ENCODE measurements at places on chromosomes 2 and 18. TPM values are rescaled to one million over a fixed set of nuclear protein-coding genes. Genes with fewer than 3 reads are reported as not detected.

Gene ECEL1
- total RNA-seq: not detected

Gene DOK6
- 0.18 TPM for total RNA-seq

GRCh38 chr2:159658881-159659873, 42.8 kb upstream of the BAZ2B start:
- no peak for DNase-seq

DNA sequence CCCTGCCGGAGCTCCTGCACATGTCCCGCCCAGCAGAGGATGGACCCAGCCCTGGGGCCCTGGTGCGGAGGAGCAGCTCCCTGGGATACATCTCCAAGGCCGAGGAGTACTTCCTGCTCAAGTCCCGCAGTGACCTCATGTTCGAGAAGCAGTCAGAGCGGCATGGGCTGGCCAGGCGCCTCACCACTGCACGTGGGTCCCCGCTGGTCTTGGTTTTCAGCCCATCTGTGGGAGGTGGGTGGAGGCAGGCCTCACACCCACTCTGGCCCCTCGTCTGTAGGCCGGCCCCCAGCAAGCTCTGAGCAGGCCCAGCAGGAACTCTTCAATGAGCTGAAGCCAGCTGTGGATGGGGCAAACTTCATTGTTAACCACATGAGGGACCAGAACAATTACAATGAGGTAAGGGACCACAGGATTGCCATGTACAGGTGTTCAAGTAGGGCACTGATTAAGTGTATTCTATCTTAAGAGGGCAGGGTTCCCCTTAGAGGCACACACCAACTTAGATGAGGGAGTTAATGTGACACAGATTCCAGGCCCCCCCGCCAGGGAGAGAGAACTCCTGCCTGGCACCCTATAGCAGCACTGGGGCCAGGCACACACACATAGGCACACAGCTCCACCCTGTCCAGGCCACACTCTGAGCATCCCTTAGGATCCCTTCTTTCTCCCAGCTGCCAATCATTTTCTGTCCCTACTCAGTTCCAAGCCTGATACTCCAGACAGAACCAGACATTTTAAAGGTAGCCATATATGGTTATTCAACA, 5.4 kb upstream of the CHRNG start:
- DNase-seq: no peak

Gene CAPN14
- total RNA-seq: 0.24 TPM

DNA sequence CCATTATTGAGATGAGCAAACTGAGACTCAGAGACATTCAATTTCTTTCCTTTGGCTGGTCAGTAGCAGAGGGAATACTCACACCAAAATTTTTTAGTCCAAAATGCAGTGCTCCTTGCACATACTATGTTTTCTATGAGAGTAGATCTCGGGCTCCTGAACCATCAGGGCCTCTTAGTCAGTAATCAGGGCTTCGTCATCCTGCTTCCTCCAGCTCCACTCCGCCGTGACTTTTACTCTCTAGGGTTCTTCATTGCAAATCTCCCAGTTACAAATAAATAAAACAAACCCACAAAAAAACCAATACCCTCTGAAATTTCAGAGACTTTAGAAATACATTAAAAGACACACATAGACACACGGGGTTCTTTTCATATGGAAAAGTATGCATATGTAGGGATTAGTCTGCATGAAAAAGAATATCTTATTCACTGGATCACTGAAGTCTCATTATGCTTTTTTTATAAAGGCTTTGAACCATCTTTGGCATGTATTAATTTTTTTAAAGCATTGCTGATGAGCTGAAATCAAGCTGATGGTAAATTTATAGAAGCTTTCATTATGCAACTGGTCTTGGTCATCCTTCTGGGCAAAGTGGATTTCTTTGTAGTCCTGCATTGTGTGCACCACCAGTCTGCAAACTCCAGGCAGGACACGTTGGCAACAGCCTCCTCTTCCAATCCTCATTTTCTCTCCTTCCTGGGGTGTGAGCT, 235.0 kb downstream of the ICOS start:
- DNase-seq: no peak

Gene SERPINB4
- total RNA-seq: not detected

DNA sequence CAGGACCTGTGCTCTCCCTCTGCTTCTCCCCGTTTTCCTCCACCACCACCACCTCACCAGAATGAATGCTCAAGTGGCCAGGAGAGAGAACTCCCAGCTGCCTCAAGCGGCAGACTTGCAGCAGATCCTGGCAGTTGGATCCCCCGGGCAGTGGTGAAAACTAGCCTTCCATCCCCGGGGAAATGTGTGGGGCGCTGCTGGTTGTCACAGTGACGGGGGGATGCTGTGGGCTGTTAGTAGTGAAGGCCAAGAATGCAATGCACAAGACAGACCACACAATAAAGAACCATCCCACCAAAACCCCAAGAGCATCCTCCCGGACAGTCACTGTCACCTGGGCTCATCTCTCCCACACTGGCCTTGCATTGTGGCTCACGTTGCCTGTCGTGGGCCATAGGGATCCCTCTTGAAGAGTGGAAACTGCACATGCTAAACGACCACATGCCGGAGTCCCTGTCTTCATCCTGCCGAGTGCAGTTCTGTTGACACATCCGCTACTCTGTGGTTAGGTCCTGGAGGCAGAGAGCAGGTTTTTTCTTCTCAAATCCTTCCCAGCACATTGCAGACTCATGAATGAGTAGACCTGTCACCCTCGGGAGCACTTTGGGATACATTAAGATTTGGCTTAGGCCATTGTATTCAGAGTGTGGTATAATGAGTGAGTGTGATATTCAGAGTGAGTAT, 13.5 kb downstream of the SPATA3 start:
- no peak for DNase-seq

DNA sequence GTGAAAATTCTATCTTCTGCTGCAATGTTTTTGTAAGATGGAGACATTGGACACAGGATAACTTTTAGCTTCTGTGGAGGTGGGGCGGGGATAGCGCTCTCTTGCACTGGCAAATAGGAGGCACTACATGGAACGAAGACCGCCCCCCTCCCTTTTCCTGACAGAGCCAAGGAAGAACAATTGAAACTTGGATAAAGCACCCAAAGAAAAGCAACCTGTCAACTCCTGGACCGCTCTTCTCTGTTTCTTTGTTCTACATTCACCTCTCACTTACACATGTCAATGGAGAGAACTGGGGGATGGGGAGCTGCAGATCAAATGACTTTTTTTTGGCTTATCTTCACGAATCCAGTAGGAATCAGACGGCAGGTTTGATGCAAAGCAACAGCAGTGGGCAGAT, 126.3 kb upstream of the CHAC2 start:
- no peak for DNase-seq

Gene CCDC195
- total RNA-seq: not detected

DNA sequence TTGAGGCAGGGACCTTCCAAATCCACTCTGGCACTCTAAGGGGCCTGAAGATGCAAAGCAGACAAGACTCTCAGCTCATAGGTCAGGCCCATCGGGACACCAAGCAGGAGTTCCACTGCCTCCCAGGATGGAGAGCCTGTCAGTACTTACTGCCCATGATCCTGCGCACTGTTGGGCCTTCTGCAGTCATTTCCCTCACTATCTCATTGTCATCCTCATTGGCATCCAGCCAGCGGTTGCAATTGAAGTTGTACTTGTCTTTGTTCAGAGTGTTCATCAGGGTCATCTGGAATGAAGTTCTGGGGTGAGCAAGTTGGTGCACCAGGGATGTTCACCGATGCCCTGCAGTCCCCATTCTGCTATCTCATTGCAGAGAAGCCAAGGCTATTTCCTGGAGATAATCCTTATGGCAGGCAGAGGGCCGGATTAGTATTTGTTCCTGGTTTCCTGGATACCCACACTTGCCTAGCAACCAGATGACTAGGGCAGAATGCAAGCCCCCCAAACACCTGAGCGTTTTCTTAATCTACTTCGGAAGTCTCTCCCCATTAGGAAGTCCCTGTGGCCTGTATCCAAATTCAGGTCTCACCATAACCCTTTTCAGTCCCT, 65.1 kb downstream of the LOXHD1 start:
- no peak for DNase-seq

Gene NEUROD1
- total RNA-seq: not detected

- no peak for DNase-seq
Measured at GRCh38 chr2:8176887-8177286, 505.0 kb upstream of the ID2 start.

DNA sequence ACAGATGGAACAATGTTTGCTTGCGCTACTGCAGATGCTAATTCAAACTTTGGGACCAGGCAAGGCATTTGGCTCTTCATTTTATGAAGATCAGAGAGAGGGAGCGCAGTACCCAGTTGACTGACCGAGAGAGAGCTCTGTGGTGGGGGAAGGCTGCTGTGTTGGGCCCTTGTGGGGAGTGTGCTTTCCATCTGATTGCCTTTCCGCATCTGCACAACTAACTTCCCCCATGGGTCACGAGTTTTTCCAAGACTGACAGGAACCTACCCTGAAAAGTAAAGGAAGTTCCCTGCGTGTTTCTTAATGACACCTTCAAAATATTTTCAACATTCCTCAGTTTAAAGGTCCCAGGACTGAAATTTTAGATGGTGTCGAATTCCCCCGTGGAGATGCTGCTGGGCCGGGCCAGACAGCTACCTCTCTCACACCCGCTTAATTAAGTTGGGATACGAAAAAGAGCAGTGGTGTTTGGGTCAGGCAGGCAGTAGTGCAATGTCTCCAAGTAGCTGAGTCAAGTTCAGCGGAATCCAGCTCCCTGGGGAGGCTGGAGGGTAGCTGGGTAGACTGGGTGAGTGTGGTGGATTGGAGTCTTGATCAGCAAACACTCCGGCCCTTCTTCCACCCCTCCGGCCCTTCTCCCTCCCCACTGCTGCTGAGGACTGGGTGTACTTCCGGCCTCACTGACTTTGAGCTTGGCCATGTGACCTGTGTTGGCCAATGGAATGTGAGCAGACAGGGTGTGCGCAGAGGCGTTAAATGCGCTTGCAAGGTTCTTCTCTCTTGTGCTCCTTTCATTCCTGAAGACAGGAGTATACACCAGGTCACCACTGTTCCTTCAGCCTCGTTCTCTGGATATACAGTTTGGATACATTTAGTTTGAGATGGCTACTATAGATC, 2.3 kb upstream of the ARHGAP25 start:
- DNase-seq: no peak

- DNase-seq: peak; percentile 15
Measured at GRCh38 chr18:64807560-64807959, 658.7 kb upstream of the LINC00305 start.

Gene ARHGAP25
- total RNA-seq: not detected

Gene SERPINB11
- total RNA-seq: not detected

- DNase-seq: no peak
Measured at GRCh38 chr2:46937471-46937901, 21.9 kb upstream of the MCFD2 start.

Gene SLC9A4
- total RNA-seq: not detected

DNA sequence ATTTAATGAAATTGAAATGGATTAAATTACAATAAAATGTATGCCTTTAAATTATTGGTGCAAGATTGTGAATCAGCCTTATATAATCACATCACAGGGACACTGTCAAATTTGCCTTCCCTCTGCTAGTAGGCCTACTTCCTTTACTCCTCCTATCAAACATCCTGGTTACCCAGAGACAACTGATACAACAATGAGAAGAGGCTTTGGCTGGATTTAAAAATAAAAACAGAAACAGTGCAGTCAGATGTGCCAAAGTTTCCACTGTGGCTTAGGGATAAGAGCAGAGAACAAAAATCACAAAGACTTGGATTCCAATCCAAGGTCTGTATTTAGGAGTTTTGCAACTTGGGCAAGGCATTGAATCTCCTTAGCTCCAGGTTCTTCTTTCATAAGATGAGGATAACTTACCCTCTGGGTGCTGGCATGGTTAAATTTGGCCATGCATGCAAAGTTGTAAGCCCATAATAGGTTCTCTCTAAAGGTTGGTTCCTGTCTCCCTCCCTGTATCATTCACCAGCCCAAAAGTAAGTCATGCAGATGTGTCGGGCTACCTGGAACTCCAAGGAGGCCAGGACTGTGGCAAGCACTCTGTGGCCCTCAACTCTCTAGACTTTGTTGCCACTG, 99.3 kb upstream of the LRATD1 start:
- no peak for DNase-seq

GRCh38 chr2:215772003-215772402, 241.3 kb downstream of the MREG start:
- no peak for DNase-seq

GRCh38 chr18:59582395-59582794, 114.8 kb downstream of the CCBE1 start:
- DNase-seq: no peak

Gene SERPINB13
- not detected for total RNA-seq

DNA sequence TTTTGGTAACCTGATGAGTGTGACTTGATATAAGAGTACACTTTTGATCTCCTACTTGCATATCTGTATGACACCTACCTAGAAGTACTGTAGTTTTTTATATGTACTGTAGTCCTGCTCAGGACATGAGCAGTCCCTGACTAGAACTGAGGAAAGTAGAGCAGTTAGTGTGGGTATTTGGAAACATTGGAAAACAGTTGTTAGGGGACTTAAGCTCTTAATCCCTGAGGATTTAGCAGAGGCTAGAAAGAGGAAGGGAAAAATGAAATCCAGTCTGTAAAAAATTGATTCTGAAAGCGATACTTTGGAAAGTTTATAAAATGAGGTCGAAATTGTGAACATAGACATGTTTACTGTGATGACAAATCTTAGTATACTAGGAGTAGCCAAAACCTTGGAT, 125.6 kb downstream of the NCOA1 start:
- no peak for DNase-seq

Gene GPR45
- not detected for total RNA-seq

DNA sequence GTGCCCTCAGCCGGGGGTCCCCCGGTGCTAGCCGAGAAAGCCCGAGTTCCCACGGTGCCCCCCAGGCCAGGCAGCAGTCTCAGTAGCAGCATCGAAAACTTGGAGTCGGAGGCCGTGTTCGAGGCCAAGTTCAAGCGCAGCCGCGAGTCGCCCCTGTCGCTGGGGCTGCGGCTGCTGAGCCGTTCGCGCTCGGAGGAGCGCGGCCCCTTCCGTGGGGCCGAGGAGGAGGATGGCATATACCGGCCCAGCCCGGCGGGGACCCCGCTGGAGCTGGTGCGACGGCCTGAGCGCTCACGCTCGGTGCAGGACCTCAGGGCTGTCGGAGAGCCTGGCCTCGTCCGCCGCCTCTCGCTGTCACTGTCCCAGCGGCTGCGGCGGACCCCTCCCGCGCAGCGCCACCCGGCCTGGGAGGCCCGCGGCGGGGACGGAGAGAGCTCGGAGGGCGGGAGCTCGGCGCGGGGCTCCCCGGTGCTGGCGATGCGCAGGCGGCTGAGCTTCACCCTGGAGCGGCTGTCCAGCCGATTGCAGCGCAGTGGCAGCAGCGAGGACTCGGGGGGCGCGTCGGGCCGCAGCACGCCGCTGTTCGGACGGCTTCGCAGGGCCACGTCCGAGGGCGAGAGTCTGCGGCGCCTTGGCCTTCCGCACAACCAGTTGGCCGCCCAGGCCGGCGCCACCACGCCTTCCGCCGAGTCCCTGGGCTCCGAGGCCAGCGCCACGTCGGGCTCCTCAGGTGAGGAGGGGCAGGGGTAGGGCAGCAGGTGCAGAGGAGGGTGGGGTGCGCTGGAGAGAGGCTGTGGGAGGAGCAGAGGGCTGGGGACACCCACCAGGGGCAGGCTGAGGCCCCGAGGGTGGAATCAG, 14.1 kb upstream of the GMPPA start:
- DNase-seq: no peak

Gene ANTXR1
- total RNA-seq: 32.8 TPM
